Spleen (tissue), 13 donors: ENCODE measurements at places on chromosomes 7 and 10.

GRCh38 chr7:144671429-144671828 lies 164.4 kb downstream of the TPK1 start:
- no peak overlapping the region for H3K4me3 ChIP-seq
- no peaks in the 10 kb centered on the region for H3K27me3 ChIP-seq
- no peak for DNase-seq

- H3K27ac ChIP-seq: no peak overlapping the region
- no peak overlapping the region for H3K4me3 ChIP-seq
- peaks cover 6% of the 10 kb centered on the region for H3K4me1 ChIP-seq
- H3K36me3 ChIP-seq: no peaks in the 10 kb centered on the region
- no peak for DNase-seq
These were observed 28.6 kb downstream of the DENND11 start for GRCh38 chr7:141673346-141673745.

DNA sequence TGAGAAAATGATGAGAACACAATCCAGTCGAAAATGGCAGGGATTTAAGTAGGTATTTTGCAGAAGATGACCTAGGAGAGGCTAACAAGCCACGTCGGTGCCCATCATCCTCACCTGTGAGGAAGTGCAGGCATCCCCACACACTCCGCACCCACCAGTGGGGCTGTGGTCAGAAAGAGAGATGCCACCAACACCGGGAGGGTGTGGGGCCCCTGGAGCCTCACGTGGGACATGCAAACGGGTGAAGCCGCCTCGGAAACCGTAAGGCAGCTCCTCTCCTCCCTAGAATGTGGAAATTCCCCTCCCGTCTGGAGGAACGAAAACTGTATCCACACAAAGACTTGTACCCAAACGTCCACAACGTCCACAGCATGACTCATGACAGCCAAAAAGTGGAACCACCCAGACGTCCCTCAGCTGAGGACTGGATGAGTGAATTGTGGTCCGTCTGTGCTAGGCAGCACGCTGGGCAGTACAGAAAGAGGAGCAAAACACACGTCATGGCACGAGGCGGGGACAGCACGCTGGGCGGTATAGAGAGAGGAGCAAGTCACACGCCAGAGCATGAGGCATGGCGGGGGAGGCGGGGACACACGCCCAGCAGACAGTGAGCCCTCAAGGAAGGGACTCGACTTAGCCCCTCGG lies 246.0 kb downstream of the ELFN1 start:
- no peak overlapping the region for H3K4me3 ChIP-seq
- H3K36me3 ChIP-seq: peaks cover 53% of the 10 kb centered on the region
- peak; percentile 65 for DNase-seq
- no peaks in the 10 kb centered on the region for H3K27me3 ChIP-seq
- peaks cover 96% of the 10 kb centered on the region for H3K4me1 ChIP-seq

DNA sequence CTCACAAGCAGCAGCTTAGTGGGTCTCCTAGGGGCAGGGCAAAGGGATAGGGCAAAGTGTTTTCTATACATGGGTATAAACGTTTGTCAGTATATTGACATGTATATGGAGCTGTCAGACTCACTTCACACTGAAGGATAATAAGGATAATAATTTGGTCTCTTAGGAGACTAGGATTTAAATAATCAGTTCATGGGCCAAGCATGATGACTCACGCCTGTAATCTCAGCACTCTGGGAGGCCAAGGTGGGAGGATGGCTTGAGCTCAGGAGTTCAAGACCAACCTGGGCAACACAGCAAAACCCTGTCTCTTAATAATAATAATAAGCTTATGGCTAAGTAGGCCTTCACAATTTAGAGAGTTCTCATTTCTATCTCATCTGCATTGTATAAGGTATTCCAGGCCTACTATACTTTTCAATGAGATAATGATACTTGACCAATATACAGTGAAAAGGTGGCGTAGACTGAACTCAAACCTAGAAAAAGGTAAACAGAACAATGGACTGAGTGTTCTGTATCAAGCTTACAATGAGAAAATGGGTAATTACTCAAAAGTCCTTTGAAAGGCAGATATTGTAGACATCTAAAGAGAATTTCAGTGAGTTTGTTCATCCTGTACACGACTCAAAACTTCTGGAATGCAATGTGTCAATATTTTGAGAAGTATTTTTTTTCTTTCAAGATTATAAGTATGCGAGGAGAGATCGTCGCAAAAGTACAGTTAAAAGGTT lies 7.0 kb downstream of the GSAP start:
- H3K4me3 ChIP-seq: no peak overlapping the region
- no peaks in the 10 kb centered on the region for H3K36me3 ChIP-seq
- H3K4me1 ChIP-seq: peaks cover 9% of the 10 kb centered on the region
- H3K27ac ChIP-seq: peak overlapping the region; percentile 98
- H3K27me3 ChIP-seq: no peaks in the 10 kb centered on the region
- no peak for DNase-seq

GRCh38 chr7:81367326-81367931 lies 402.4 kb downstream of the HGF start:
- H3K27ac ChIP-seq: no peak overlapping the region
- DNase-seq: no peak
- no peak overlapping the region for H3K4me3 ChIP-seq
- no peaks in the 10 kb centered on the region for H3K36me3 ChIP-seq

DNA sequence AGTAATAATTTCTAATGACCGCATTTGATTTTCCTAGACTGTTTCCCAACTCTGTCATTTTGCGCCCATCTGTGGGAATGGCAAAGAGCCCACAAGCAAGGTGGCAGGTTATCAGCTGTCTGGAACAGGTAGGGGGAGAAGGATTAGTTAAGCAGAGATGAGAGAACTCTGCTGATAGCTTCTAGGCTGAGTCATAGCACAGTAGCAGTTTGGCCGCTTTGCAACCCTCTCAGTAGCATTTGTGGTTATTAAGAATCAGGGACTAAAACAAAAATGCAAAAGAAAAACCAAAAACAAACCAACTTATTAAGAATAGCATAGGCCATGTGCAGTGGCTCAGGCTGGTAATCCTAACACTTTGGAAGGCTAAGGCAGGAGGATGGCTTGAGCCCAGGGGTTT lies 602.7 kb upstream of the SORCS1 start:
- no peak overlapping the region for H3K4me3 ChIP-seq
- DNase-seq: no peak
- H3K36me3 ChIP-seq: no peaks in the 10 kb centered on the region

DNA sequence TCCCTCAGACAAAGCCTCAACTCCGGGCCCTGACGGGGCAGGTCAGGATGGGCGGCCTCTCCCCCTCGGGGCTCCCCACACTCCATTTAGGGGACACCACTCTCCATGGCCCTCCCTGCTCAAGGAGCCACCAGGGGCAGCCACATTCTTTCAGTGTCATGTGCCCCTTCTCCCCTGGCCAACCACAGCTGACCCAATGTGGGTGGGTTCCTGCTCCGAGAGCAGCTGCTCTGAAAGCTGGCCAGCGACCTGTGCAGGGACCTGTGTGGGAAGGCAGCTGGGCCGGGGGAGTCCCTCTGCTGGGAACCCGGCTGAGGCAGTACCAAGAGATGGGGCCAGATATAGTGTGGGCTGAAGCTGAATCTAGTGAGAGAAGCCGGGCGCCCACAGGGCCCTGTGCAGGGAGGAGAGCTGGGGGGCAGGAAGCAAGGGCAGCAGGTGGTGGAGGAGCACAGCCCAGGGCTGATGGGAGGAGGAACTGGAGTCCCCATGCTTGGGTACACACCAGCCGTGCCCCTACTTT lies 40.6 kb upstream of the NPFFR1 start:
- H3K4me3 ChIP-seq: no peak overlapping the region
- no peaks in the 10 kb centered on the region for H3K36me3 ChIP-seq
- peaks cover 45% of the 10 kb centered on the region for H3K4me1 ChIP-seq
- no peak for DNase-seq

DNA sequence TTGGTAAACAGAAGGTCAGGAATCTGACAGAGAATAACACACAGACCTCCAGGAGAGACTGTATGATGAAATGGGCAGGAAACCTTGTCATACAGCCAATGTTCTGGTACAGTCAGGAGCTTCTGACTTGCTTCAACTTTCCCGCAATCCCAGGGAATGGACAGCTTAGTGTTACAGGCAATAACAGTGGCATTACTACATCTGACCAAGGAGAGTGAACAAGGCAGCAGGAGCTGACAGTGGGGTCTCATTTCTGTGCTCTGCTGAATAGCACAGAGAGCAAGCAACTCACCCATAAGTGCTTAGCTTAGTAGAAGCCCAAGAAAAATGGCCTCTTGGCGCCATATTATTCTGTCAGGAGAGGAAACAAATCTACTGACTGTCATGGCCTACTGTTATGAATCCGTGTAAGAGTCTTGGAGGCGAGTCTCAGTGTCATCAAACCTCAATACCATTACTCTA lies 186.2 kb upstream of the MTPN start:
- no peaks in the 10 kb centered on the region for H3K27me3 ChIP-seq
- H3K4me1 ChIP-seq: no peaks in the 10 kb centered on the region
- no peak overlapping the region for H3K4me3 ChIP-seq
- DNase-seq: no peak
